ENCODE measurements at places on chromosomes 13 and 19.

DNA sequence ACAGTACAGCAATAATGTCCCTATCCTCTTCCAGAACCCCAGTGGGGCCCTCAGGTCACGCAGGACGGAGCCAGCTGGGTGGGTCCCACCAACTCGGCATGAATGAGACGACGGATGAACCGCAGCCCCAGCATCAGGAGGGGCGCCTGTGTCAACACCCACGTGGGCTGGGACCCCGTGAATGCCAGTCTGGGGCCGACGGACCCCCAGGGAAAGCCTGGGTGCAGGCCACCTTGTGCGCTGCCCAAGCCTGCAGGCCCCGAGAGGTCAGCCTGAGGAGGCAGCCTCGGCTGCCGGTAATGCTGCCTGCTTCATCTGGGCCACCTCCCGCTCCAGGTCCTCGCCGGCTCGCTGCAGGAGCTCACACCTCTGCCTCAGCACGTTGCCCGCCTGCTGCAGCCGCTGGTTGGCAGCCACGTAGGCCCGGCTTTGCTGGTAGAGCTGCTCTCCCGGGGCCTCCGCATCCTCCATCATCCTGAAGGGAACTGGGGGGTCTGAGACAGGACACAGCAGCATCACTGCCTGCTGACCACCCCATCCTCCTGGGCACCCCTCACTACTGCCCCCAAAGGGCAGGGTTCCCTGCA lies 4.2 kb downstream of the C19orf25 start:
- no peak for DNase-seq

DNA sequence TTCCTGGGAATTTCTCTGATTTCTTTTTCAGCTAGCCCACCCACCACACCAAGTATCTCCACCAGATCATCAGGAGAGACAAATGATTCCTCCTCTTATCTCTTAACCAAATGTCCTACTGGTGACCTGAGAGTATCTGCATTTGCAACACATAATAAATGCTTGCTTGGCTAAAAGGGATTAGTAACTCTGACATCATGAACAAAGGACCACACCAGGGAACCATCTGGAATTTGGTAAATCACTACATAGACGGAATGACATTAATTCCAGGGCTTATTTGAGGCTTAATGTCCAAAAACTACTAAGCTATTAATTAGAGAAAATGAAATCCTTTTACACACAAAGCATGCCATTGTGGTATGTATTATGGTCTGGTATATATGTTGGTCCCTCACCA lies 139.0 kb downstream of the RAP2A start:
- DNase-seq: no peak

DNA sequence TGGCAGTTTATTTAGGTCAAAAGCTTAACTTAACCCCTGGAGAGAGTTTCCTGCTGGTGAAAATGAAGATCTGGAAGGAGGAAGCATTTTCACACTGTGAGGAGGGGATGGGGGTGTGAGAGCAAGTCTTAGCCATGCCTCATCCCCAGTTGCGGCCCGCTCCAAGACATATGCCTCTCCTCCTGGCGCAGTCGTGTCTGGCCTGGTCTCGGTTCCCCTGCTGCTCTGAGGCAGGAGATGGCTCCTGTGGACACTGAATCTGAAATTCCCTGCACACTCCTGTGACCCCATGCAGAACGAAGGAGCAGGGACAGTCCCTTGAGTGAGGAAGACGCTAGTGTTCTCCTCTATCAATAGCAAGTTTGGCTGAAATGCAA lies 360 bp upstream of the ZNF69 start:
- DNase-seq: no peak

- no peak for DNase-seq
Observed at GRCh38 chr13:22592515-22592914, 588.3 kb upstream of the SGCG start.

DNA sequence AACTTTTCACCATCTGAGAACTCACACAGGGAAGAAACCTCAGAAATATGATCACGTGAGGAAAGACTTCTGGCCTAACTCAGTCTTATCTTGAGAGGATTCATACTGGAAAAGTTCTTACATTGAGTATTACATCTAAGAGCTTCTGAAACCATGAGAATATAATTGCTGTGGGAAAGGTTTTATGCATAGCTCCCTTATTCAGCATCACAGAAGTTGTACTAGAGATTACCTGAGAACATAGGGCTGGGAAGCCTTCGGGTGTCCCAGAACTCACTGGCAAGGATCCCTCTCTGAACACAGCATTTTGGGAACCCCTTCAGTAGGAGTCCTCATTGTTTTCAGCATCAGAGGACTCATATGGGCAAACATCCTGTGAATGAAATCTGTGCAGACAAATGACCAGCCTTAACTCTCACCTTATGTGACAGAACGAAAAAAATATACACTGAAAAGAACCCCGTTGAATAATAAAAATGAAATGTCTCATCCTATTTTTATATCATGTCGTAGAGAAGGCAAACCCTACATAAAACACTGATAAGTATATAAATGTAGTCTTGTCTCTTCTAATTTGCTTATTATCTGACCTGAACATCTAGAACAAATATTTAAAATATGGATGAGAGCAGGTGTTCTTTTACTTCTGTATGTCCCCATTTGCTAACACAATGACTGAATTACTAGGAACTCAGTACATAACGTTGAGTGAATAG lies 14.2 kb downstream of the ZNF274 start:
- no peak for DNase-seq

GRCh38 chr19:36686365-36687213 lies 823 bp upstream of the ZNF567 start:
- no peak for DNase-seq

GRCh38 chr13:98273067-98273823 lies 96.2 kb upstream of the RNF113B start:
- DNase-seq: no peak

DNA sequence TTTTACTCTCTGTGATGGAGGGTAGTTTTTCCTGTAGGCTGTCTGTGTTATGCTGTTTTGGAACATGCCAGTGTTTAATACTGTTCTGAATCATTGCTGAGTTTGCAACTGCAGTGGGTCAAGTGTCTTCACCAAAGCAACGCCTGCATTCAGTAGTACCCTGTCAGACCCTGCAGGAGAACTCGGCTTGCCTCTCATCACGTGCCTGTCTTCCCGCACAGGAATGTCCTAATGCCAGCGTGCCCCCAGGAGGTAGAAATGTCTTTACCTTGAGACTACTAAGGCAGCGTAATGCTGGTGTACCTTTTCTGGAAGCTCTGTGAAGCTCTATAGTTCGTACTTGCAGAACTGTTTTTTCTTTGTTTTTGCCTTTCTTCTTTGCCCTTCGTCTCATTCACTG lies 42.3 kb downstream of the POLR1D start:
- no peak for DNase-seq

Data from activated gamma-delta T cell treated with Interleukin-2 at 50 U/mL for 16 hours (primary cell).